ENCODE measurements at places on chromosomes 12 and 14. TPM values are rescaled to one million over a fixed set of nuclear protein-coding genes. Genes with fewer than 3 reads are reported as not detected.

DNA sequence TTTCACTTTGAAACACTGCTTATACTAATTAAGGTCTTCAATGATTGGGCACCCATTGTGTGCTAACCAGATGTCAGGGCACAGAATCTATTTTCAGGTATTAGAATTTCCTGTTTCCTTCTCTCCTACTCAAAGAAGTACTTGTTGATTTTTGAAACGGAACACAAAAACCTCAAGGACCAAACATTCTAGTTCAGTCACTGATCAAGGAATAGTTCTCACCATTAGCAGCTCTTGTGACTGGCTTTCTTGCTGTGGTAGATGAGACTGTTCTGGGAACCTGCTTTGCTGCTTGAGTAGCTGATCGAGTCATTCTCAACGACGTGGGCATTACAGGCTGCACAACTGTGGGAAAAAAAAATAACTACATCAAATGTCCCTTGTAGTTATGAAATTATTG lies 11.0 kb downstream of the DLGAP5 start:
- no peak for DNase-seq

- DNase-seq: no peak
Observed at GRCh38 chr12:110203546-110203945, 77.5 kb upstream of the ATP2A2 start.

- DNase-seq: no peak
Observed at GRCh38 chr12:24560192-24560775, 388.6 kb downstream of the BCAT1 start.

- no peak for DNase-seq
Observed at GRCh38 chr12:124682425-124683151, 115.2 kb upstream of the NCOR2 start.

DNA sequence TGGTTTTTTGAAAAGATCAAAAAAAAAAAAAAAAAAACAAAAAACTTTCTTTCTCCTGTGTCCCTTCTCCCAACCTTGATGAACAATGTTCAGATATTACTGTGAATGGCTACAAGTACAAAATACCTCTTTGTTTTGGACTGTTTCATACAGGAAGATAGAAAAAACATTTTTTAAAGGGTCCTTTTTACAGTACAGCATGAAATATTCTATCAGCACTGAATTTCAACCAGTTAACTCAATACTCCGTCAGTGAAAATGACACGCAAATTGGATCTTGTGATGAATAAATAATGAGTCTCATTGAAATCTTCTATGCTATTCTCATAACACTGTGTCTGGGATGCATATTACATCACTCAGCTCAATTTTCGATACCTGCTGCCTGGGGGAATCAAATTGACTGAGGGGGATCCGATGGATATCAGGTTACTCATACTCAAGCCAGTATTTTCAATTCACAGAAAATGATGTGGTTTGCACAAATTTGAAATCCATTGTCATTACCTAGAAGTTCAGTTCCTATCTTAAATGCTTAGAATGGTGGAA lies 179.6 kb downstream of the TMTC2 start:
- DNase-seq: no peak

DNA sequence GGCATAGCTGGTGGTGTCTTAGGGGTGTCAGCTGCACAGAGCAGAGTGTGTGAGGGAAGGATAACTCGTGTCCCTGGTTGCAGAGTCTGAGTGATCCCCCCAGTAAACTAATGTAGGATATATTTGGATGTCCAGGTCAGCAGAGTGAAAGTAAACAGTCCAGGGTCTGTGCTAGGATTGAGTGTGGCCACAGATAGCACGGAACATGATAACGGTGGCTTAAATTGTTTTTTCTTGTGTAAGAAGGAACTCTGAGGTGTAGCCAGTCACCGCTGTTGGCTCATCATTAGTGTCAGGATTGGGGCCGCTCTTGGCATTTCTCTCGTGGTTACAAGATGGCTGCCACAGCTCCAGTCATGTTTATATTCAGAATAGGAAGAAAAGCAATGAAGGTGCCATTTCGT lies 97.3 kb downstream of the DERA start:
- DNase-seq: no peak

GRCh38 chr12:106721915-106722314 lies 52.6 kb upstream of the RIC8B start:
- DNase-seq: no peak

DNA sequence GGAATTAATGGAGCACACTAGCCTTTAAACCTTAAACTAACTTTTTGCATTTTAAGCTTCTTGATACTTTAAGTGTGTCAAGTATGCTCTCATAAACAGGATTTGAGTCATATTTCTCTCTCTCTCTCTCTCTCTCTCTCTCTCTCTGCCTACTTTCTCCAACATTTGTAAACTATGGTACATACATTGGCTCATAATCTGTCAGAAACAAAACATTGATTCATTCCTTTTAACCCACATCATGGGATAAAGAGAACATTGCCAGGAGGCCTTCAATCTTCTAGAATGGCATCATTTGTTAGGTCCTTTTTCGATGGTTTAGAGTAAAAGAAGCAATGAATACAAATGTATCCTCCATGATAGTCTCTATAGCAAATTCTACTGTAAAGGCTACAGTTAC lies 81.6 kb upstream of the RERGL start:
- DNase-seq: no peak

GRCh38 chr14:86625637-86626036 lies 1095.7 kb downstream of the FLRT2 start:
- DNase-seq: no peak

DNA sequence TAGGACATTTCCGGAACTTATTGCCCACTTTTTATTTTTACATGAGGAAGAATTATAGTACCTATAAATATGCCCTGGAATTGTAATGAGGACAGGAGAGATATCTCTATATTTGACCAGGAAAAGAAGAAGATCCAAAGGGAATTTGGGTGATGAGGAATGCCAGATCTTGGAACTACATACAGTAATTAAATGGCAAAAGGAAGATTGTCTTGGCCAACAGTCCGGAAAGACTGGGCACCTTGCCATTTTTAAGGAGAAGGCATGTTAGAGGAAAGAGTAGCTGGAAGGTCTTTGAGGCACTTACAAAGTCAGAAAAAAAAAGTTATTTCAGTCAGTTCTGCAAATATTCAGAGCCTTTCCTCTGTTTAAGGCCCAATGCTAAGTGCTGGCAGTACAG lies 616.4 kb downstream of the MED13L start:
- DNase-seq: no peak

GRCh38 chr12:64729909-64730587 lies 29.2 kb downstream of the GNS start:
- no peak for DNase-seq

Gene AICDA
- polyA plus RNA-seq: not detected

Gene HCAR2
- polyA plus RNA-seq: not detected
